ENCODE measurements at places on chromosomes 5 and 9.
A peak's percentile ranks its signal among the peaks of the same experiment; 100 is the strongest.

DNA sequence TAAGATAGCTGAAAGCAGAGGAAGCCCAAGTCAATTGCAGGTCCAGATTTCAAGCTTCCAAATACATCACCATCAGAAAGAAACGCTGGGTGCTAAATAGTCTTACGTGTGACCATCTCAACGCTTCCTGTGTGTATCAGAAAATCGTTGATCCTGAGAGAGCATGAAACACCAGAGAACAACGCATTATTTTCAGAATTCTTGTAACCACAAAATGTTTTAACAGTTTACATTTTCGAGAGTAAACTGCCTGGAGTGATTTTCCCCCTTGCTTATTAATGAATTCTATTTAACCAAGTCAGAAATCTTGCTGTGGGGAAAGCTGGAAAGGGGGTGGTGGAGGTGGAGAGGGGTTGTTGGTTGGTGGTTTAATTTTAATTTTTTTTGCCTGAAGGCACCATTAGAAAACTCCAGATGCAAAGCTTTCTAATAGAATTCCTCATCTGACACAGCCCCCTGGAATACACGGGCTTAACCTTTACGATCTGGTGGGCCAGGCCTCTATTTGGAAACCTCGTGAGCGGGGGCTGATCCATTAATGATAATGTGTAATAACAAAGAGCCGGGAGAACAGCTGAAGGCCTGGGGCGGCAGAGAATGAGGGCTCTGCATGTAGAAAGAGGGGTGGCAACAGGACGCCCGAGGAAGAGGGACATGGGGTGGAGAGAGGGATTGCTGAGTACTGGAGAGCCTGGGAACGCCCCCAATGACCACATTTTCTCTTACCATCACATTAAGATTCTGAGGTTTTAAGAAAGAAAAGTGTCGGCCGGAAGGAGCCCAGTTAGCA, 124.5 kb upstream of the NFIB start:
- no peak for DNase-seq

GRCh38 chr9:27125030-27125429, 16.0 kb downstream of the TEK start:
- no peak for DNase-seq

GRCh38 chr9:68584189-68585033, 43.7 kb upstream of the TMEM252 start:
- peak; percentile 83 for DNase-seq

DNA sequence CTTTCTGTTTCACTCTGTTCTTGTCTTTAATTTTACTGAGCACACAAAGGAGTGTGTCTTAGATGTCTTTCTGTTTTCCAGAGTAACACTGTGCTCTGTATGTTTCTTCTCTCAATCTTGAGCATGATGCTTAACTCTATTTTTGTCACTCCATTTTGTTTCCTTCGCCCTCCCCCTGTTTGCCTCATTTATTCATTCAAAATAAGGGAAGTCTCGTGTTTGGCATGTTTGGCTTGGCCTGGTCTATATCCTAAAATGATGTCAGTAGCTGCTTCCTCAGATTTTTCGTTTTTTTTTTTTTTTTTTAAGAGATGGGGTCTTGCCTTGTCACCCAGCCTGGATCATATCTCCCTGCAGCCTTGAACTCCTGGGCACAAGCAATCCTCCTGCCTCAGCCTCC, 22.0 kb downstream of the ZNF618 start:
- no peak for DNase-seq

- no peak for DNase-seq
Observed at GRCh38 chr9:28750136-28750535, 1176.9 kb upstream of the C9orf72 start.

GRCh38 chr9:77521091-77521490, 127.0 kb downstream of the GNA14 start:
- no peak for DNase-seq

DNA sequence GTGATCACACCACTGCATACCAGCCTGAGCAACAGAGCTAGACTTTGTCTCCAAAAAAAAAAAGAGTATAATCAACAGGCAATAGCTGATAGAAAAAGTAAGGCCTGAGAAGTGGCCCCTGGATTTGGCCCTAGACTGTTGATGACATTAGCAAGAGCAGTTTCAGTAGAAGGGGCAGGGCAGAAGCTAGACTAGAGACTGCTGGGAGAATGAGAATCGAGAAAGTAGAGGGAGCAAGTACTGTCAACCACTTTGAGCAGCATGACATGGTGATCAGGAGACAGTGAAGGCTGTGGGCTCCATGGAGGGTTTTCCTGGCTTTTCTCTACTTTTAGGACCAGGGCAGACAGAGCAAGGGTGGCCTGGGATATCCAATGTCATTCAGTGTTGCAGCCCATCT, 34.9 kb upstream of the B4GALT1 start:
- no peak for DNase-seq

DNA sequence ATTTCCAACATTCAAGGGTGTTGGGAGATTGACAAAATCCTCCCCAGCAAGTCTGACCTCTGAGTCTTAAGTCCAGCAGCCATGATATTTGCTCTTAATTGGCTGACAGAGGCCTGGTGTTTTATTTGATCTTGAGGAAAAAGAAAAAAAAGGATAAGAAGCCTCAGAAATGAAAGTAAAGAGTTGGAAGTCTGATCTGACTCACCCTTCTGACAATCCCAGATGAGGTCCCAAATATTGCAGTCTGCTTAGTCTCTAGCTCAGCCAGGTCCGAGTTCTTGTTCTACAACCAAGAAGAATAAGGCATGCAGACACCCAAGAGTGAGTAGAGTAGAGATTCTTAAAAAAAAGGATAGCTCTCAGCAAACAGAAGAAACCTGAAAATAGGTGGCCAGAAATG, 632.5 kb upstream of the ST8SIA4 start:
- no peak for DNase-seq

DNA sequence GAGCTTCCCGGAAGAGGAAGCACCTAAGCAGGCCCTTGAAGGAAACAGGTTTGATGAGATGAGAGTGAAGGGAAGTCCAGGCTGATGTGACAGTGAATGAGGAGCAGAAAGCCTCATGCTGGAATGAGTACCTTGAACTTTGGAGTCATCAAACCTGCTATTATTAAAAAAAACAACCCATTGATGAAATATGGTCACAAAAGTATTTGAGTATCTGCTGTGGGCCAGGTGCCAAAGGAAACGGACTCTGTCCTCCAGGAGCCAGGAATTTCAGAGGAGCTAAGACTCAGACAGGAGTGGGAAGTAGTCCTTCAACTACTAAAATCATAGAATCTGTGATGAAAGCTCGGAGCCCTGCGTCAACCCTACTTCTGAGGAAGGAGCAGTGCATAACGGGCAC, 11.9 kb downstream of the HAND1 start:
- no peak for DNase-seq

- DNase-seq = no peak
Observed at GRCh38 chr5:132768485-132768868, 8.6 kb downstream of the SEPTIN8 start.

GRCh38 chr5:134038138-134038537, 33.4 kb upstream of the VDAC1 start:
- no peak for DNase-seq

GRCh38 chr5:132666310-132667123, 7.3 kb upstream of the IL4 start:
- DNase-seq = no peak

DNA sequence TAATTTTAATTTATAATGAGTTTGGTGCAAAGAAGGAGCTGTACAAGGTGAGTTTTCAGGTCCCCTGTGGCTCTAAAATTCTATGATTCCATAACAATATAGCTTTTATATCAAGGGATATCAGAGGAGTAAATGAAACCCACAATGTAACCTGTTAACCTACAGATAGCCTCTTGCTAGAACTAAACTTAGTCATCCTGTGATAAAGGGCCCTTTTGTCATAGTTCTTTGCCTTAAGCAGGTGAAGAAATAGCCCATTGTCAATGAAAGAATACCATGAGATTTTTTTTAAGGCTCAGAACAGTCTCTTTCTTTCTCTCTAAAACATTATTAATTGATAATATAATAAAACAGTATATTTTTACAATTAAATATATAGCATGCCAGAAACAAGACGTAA, 127.8 kb downstream of the NFIB start:
- DNase-seq = no peak

DNA sequence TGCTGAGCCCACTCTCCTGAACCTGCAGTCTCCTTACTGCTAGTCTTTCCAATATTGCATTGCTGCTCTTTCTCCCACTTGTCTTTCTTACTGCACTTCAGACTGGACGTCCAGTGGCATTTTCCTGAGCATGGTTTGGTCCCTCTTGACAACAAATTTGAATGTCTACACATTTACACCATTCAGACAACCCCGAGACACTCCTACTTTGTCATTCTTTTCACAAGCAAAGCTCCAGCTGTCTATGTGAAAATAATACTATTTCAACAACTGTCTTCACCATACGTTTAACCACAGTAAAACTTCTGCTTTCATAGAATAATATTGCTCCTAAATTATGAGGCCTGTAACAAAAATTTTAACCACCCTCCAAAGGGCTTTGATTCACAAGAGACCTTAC, 10.4 kb upstream of the APTX start:
- no peak for DNase-seq

DNA sequence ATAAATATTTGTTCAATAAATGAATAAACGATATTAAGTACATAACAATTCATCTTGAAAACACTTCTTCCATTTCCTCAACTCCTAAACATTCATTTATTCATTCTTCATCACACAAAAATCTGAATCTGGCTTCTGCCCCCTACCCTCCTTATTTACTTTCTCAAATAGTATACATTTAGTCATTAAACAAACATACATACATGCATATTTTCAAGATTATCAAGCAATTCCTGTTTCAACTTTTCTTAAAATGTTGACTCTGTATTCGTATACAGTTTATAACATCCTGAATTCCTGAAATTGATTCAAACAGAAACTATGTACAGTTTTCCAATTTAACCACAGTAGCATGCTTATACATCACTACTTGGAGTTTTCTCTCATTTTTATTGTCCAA, 129.0 kb downstream of the MUSK start:
- DNase-seq = no peak

DNA sequence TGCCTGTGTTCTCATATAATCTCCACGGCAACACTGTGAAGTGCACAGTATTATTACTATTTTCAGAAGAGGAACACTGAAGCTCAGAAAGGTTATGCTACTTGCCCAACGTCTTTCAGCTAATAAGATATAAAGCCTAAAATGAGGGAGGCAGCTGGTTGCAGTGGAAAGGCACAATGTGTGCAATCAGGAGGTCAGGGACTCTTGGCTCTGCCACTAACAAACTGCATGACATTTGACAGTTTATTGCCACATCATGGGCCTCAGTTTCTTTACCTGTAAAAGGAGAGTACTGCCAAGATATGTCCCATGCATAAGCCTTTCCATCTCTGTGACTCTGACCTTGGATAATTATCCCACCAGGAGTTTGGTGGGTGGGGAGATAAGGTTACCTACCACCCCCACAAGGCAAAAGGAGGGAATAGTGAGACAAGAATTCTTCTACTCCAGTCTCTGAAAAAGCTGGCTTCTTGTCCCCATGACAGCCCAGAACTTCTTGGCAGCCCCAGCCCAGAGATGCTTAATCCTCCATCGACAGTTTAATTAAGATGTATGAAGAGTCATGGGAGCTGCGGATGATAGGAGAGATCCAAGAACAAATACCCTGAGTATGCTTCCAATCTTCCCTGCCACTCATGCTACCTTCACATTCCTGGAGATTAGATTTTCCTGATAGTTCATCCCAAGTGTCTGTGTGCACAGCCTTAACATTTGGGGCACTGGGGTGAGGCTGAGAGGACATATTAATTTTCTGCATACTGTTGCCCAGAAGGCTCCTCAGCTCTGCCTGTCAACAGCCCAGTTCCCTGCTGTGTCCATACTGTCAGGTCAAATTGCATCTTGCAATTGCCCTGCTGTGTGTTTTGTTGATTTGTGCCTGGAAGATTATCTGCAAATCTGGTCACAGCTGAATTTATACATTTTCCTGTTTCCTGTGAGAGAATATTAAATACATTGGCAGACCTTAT, 271.2 kb downstream of the FAM114A2 start:
- no peak for DNase-seq
